NCI-H774 (cell line): ENCODE measurements at places on chromosomes 7 and 10.

DNA sequence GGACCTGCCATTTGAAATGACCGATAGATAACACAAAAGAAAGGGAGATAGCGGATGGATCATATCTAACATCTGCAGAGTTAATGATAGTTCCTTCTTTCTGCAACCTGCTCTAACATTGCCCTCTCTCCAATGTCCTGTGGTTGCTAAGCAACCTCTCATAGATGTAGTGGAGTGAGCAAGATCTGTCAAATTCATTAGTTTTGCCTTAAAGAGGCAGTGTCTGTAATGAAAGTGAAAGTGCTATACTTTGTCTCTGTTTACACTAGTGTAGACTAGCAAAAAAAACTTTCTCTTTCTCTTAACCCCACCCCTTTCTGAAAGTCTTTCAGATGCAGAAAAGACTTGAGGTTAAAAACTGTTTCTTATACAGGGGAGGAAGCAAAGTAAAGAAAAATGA is 1196.9 kb downstream of the SORCS3 start:
- DNase-seq: peak; percentile 13

DNA sequence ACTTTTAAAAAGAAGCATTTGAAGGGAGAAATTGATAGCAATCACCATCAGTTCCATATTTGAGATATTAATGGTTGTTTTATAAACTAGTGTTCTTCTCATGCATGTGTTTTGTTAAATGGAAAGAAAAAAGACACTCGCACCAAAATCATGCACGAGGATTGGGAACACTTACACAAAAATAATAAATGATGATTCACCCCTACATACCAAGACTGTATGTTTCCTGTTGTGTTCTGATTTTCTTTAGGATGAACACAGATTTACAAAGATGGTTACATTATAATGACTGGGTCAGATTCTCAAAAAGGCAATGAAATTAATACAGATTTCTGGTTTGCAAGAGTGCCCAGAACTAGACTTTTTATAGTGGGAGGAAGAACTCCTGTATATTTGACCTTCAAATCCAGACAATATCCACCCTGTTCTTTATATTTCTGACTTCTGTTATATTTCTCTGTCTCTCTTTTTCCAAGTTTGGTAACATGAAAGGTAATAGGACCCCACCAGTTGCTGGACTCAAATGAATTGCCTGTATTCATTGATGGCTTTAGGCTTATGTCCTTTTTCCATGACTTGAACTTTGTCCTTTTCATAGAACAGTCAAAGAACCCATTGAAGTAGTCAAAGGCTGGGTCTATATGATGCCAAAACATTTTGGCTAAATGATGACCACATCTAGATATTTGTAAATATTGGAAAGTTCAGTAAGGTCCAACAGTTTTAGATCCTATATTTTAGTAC is 54.4 kb downstream of the SEMA3A start:
- DNase-seq: no peak

DNA sequence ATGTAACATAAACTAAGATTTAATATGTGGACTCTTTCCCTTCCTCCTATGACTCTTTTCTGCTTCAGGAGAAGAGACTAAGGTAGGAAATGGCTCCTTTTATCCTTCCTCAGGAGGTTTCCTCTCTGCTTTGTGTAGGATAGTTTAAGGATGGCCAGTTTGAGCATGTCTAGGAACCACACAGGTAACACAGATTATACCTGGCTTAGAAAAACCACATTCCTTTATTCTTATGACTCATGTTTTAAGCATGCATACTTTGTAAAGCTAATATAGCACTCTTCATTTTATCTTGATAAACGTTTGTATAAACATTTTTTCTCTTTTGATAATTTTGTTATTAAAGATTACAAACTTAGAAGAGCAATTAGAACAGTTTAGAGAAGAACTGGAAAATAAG is 57.8 kb downstream of the CYP51A1 start:
- no peak for DNase-seq

DNA sequence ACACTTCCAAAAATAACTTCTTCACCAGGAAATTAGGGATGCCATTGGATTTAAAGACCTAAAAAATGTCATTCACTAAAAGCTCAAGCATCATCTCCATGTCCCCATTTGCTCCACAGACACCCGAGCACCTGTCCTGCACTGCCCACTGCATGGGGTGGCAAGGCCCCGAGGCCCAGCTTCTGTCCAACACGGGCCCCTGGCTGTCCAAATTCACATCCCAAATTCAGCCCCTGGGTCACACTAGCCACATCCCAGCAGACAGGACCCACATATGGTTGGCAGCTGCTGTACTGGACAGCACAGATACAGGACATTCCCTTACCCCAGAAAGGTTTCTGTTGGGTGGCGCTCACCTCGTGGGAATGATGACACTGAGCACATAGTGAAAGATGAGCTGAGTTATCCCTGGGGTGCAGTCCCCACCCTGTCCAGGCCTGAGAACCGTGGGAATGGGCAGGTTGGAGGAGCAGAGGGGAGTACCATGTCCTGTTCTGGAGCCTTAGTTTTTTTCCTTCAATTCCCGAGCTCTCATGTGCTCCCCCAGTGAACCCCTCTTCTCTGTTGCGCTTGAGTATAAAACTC is 55.3 kb downstream of the CSGALNACT2 start:
- DNase-seq: no peak

- DNase-seq: no peak
Measured at GRCh38 chr10:82506680-82507376, 631.8 kb downstream of the NRG3 start.

GRCh38 chr10:124025660-124026588 is 67.5 kb downstream of the CHST15 start:
- DNase-seq: no peak

DNA sequence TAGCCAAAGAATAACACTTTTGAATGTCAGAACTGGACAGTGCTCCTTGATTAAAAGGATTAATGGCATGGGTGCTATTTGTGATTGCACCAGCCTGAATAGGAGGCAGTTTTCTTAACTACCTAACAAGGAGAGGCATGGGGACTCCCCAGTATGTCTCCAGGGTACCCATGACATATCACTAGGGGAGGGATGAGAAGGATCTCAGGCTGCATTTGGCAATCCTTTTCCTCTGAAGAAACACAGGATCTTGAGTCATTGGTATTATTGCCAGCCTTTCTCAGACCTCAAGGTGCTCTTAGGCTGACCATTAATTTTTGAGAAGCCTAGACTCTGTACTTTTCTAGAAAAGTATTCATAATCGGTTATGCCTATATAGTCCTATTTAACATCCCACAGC is 77.5 kb upstream of the NPVF start:
- DNase-seq: no peak

DNA sequence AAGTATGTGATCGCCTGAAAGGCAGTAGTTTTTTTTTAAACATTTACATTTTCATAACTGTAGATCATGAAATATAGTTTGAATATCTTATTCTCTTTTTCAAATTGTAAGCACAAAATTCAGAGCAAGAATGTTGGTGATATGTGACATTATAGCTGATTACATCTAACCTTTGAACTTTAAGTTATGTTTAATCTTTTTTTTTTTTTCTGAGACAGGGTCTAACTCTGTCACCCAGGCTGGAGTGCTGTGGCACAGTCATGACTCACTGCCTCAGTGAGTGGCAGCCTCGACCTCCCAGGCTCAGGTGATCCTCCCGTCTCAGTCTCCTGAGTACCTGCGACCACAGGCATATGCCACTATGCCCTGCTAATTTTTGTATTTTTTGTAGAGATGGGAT is 278.7 kb upstream of the NEBL start:
- DNase-seq: no peak

- peak; percentile 88 for DNase-seq
Measured at GRCh38 chr10:97686962-97687784, at the start of gene AVPI1. Gene AVPI1, minus strand, starts transcription at chr10:97687241. Its CDS starts 7,336 bp downstream, at chr10:97679905.

DNA sequence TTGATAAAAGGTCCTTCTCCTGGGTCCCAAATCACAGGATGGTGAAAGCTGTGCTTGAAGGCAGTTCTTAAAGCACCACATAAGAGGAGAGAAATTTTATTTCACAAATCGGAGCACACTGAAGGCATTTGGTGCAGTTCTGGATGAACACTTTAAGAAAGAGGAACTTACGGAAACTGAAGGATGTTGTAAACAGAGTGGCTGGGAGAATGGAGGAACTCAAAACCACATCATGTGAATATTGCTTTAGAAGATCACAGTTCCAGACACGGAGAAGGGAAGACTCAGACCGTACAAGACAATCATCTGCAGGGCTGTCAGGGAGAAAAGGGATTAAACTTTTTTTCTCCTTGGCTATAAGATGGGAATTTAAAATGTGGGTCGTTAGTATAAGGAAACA is 9.0 kb upstream of the GPR141 start:
- DNase-seq: no peak

DNA sequence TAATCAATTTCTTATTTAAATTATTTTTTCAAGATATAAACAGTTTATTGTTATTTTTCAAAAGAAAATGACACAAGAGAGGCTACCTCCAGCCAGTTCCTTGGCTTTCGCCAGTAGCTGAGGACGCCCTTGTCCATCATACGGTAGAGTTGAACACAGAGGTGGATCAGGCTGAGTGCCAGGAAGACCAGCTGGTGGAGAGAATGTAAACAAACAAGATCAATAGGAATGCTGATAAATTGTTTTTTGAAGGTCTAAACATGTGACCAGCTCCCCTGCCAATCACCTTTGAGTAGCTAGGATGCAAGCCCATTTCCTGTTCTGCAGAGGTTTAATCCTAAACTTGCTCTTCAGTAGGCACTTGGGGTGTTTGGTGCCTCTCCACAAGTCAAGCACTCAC is 138.9 kb downstream of the PKD1L1 start:
- DNase-seq: peak; percentile 17

GRCh38 chr7:24434972-24435371 is 138.3 kb upstream of the PALS2 start:
- no peak for DNase-seq

GRCh38 chr10:49285232-49285631 is 13.7 kb upstream of the C10orf71 start:
- no peak for DNase-seq

DNA sequence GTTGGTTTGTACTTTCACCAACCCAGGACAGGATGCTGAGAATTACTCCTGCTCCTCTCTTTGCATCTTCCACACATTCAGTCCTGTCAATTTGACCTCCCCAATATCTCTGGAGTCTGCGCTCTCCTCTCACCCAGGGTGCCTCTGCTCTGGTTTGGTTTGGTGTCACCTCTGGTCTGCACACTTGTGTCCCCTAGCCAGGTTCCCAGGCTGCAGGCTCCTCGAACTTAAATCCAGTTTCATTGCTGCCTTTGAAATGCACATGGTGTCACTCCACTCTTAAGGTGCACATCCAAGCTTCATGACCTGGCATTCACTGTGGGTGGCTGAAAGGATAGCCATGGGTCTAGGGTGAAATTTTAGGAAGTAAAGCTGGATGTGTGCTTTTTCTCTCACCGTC is 271.6 kb downstream of the RPS24 start:
- no peak for DNase-seq

DNA sequence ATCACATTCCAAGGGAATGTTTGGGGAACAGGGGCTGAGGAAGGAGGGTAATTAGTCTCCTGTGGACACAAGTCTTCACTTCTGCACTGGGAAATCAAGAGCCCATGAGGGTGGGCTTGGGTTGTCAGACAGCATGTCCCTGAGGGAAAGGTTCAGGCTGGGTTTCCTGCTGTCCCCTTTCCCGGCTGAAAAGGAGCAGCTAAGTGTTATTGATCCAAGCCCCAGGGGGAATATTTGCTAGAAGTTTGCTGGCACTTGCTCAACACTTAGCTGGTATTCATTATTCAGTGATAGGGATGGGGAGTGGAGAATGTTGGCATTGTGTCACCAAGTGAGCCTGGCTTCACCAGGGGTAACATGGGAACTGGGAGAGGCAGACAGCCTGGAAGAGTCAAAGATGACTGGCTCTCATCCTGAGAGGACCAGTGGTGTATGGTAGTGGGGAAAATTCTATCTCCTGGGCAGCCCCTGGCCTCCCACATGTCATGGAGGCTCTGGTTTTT is 344.4 kb upstream of the PODXL start:
- DNase-seq: no peak

GRCh38 chr10:27143686-27144085 is 10.5 kb downstream of the YME1L1 start:
- DNase-seq: no peak

- no peak for DNase-seq
Measured at GRCh38 chr10:102064503-102064867, 664 bp upstream of the HPS6 start.

GRCh38 chr7:104106108-104106905 is 101.5 kb downstream of the ORC5 start:
- no peak for DNase-seq

GRCh38 chr10:114544045-114544659 is 113.9 kb downstream of the ABLIM1 start:
- DNase-seq: no peak

GRCh38 chr10:97762056-97762455 is 9.7 kb downstream of the SFRP5 start:
- DNase-seq: no peak

DNA sequence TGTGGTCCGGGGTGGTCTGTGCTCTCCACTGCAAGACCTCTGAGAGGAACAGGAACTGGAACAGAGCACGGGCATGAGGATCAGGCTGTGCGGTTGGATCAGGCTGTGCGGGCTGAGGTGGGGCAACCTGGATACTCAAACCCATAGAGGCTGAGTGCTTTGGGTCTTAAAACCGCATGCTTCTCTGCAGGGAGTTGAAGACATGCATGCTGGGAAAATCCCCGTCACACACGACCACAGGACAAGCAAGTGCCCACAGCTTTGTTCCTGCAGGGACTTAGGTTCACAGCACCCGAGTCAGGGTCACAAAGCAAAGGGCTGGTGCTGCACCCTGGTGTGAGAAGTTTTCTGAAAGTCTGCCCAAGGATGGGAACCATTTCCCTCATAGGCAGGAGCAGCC is 221.2 kb downstream of the ZMYND11 start:
- no peak for DNase-seq

GRCh38 chr7:88062238-88062637 is 128.2 kb downstream of the ADAM22 start:
- DNase-seq: no peak

- no peak for DNase-seq
Measured at GRCh38 chr10:64344211-64344610, 823.0 kb downstream of the REEP3 start.

DNA sequence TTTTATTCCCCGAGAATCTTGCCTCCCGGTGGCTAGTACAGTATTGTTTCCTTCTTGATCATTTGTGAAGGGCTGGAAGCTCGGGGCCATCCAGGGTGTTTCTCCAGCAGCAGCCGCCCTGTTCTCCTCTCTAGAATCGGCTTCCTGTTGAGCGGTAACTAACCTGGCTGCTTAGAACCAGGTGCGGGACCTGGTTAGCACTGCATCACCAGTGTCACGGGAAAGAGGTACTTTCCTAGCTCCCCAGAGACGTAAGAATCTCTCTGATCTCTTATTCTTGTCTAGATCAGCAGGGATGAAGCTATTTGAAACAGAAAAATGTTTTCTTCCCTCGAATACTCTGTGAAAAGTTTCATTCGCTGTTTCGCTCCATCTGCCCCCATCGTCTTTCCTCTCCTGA is 239.2 kb downstream of the CELF2 start:
- no peak for DNase-seq

DNA sequence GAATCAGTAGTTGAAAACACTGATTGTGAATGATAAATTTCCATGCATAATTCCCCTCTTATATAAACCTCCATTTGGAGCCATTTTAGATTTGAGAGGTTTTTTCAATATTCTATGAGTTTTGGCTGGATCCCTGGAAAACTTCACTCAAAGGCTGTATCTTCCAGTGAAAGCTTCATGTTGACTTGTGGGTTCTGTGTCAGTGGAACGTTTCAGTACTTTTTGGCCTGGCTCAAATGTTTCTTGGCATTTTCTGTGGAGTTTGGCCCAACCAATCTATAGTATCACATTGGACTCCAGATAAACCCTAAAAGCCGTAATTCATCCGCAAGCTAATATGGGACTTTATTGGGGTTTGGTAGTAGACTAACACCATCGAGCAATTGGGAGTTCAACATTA is 172.6 kb upstream of the PRPS1L1 start:
- no peak for DNase-seq

GRCh38 chr10:24415455-24416125 is 206.7 kb downstream of the KIAA1217 start:
- DNase-seq: no peak
